ENCODE measurements at places on chromosomes 12 and 14. TPM values are rescaled to one million over a fixed set of nuclear protein-coding genes. Genes with fewer than 3 reads are reported as not detected.

- DNase-seq, result no peak
These were observed 145.6 kb upstream of the NAV3 start for GRCh38 chr12:77685112-77685511.

GRCh38 chr12:121530600-121531355, 50.0 kb downstream of the KDM2B start:
- DNase-seq, result no peak

DNA sequence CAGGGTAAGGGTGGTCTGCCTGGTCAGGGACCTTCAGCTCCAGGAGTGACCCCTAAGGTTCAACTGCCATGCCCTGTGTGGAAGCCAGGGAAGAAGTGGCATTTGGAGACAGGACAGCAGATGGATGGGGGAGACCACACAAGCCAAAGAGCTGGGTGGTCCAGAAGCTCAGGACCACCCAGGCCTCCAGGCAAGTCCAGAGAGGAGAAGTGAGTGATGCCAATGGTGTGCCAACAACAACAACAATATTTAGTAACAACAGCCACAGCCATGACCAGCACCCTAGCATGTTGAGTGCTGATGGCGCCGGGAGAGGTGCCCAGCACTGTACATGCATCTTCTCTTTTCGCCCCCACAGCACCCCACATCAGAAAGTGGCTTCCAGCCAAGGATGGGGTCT, 113.7 kb downstream of the ESRRB start:
- no peak for DNase-seq

Gene SLC6A15
- total RNA-seq, result not detected

DNA sequence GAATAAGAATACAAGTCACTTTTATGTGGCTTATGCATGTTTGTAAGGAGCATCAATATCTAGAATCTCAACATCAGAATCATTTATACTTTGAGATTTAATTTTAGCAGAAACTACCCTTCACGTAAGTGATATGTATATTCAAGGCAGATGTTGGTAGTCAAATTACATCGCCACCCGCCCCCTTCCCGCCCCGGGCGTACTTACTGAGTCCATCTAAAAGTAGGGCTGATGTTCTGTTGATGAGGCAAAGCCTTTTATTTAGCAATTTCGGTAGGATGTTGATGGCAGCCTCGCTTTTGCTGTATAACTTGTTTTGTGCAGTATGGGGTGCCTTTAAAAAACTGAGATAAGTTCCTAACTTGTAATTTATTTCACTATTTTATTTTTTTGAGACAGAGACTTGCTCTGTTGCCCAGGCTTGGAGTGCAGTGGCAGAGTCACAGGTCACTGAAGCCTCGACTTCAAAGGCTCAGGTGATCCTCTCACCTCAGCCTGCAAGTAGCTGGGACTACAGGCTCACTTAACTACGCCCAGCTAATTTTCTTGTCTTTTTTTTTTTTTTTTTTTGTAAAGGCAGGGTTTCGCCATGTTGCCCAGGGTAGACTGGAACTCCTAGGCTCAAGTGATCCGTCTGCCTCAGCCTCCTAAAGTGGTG, 30.8 kb downstream of the KTN1 start:
- DNase-seq, result no peak

Gene CPNE6
- total RNA-seq, result not detected

- DNase-seq, result no peak
These were observed 49.8 kb upstream of the CCDC63 start for GRCh38 chr12:110796952-110797351.

DNA sequence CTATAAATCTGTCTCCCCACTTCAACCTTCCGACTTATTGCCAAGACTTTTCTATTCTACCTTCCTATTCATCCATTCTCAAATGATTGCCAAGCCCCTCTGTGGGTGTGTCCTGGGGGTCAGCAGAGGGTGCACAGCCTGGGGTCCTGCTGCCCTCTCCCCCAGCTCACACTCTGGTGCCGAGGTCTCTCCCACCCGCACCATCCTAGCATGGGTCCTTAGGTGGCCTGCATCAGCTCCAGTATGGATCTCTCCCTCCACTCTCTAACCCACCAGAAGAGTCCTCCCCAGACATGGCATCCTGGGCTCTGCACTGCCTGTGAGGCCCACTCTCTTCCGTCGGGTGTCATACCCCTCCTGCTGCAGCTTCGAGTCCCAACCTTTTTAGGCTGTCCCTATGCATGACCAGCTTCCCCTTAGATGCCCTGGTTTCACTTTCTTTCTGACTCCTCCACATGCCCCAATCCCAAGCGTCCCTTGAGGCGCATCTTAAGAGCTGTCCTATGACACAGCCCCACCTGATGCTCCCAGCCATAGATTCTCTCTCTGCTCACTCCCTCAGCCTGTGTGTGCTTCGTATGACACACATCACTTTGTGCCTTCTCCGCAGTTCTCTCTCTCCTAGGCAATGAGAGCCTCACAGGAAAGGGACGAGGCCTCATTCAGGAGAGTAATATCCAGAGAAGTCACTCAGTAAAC, 43.9 kb downstream of the GIT2 start:
- DNase-seq, result no peak

DNA sequence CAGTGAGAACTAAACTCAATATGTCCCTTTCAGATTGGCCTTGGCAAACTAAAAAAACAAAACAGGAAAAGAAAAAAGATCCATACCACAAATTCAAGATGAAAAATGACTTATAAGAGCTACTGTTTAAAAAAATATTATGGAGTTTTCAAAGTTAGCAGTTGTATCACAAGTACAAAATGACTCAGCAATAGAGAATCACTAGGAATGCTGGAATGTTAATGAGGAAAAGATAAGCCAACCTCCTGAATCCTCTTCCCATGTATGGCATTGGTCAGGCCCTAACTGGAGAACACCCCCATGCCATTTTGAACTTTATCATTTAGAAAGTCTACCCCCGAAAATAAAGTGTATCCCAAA, 62.2 kb downstream of the PPP1R36 start:
- no peak for DNase-seq

Gene OAS3
- total RNA-seq, result 34.7 TPM

GRCh38 chr12:26791301-26791791, 41.6 kb downstream of the ITPR2 start:
- DNase-seq, result no peak

- no peak for DNase-seq
These were observed 46.0 kb downstream of the CACNA2D4 start for GRCh38 chr12:1872448-1872847.

Gene TPI1
- total RNA-seq, result 383 TPM

DNA sequence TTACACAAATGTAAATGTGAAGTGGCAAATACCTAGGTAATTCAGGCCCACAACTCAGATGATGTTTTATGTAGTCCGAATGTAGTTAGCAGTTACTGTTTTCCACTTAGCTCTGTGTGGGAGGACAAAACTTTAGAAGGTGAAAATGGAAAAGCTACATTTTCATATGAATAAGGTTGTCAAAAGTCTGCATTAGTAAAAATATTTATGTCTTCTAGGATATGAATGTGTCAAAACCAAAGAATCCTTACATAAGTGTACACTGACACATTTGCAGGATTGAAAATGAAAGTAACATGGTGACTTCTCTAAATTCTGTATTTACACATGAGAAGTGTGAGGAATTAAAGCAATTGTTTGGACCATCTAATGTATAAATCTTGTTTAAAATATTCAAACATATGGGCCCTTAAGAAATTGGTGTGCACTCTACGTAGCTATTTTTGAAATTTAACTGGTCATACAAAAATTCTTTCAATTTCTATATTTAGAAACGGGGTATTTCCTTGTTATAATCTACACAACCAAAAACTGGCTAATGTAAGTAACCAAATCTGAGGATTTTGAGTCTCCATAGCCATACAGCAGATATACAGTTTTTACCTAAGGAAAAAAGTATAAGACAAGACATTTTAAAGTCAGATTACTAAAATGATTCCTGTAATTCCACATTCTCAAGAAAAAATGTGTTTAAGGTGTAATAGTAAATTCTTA, 5.4 kb downstream of the CDKN1B start:
- DNase-seq, result no peak

Gene ENO2
- 5.3 TPM for total RNA-seq

Gene SCN8A
- 1.2 TPM for total RNA-seq

Gene ZFHX2
- total RNA-seq, result 3.1 TPM

DNA sequence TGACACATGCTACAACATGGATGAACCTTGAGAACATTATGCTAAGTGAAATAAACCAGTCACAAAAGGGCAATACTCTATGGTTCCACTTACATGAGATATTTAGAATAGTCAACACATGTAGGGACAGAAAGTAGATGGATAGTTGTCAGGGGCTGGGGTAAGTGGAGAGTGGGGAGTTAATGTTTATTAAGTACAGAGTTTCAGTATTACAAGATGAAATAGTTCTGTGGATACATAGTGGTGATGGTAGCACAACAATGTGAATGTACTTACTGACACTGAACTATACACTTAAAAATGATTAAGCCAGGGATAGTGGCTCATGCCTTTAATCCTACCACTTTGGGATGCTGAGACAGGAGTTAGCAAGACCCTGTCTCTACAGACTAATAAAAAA, 8.7 kb downstream of the NUP107 start:
- DNase-seq, result no peak

GRCh38 chr12:65741656-65742017, 82.6 kb upstream of the HMGA2 start:
- no peak for DNase-seq

Gene KRT79
- total RNA-seq, result 2.4 TPM

GRCh38 chr12:75661908-75662307, 150.5 kb upstream of the KRR1 start:
- no peak for DNase-seq

Gene INHBE
- total RNA-seq, result not detected

Gene GPR33
- total RNA-seq, result not detected

Gene MBD6
- total RNA-seq, result 66.0 TPM

- no peak for DNase-seq
These were observed 693 bp downstream of the MAP3K9 start for GRCh38 chr14:70808416-70809224.

Gene IL22
- not detected for total RNA-seq

- DNase-seq, result no peak
These were observed 2.1 kb upstream of the ABCD2 start for GRCh38 chr12:39621670-39622069.

DNA sequence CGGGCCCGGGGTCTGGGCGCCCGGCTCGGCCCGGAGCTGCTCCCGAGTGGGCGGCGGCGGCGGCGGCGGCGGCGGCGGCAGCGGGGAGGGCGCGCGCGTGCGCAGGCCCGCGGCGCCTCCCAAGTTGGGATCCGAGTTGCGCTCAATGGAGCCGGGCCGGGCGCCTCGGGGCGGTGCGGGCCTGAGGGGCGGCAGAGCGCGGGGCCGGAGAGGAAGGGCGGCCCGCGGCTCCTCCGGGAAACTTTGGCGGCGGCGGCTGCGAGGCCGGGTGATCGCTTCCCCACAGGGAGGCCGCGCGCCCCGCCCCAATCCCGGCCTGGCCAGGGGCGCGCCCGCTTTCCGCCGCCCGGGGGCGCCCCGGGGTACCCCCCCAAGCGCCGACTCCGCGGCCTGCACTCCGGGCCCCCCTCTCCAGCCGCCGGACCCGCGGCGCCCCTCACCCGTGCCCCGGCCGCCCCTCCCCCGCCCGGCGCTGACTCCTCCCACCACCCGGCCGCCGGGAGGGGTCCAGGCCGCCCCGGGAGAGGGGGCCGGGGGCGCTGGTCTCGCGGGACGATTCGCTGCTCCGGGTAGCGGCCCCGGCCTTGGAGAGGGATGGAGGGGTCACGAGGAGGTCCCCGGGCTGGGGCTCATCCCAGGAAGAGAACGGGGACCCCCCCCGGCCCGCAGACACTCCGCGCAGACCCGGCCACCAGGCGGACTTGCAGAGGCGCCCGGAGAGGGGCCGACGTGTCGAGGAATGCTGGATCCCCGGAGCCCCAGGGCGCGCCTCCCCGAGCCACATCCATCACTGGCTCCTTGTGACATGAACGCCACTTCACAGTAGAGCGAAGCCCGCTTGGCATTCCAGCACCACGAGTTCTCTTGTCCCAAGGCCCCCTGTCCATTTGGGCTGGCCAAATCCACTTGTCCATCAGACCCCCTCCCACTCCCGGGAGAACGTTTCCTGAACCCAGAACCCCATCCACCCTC, at the start of gene RILPL1:
Gene RILPL1, minus strand, starts transcription at position 48 of the 972 bp plus-strand sequence. CDS start 237 bp downstream, outside the sequence.
- no peak for DNase-seq
